Anterior cingulate cortex (tissue), 58 donors: ENCODE measurements at places on chromosomes 4 and X.

DNA sequence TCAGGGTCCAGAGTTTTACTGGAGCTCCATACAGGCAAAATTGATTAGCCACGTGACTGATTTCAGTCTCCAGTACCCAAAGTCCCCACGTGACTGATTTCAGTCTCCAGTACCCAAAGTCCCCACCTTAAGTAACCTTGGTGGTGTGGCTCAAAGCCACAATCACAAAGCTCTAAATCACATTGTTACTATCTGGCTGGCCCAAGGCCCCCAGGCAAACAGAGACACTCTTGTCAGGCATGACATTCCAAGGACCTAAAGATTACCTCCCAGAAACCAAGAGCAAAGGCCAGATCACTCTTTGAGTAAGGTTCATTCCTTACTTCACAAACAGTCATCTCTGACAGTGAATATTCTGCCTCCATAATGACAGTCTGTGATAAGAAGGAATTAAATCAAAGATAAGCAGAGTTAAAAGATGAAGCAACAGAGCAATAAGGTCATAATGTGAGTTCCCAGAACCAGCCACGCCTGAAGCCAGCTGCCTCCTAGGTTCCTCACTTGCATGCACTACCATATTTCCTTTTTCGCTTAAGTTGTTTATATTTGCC lies 78.5 kb downstream of the ANXA3 start:
- no peak for DNase-seq

DNA sequence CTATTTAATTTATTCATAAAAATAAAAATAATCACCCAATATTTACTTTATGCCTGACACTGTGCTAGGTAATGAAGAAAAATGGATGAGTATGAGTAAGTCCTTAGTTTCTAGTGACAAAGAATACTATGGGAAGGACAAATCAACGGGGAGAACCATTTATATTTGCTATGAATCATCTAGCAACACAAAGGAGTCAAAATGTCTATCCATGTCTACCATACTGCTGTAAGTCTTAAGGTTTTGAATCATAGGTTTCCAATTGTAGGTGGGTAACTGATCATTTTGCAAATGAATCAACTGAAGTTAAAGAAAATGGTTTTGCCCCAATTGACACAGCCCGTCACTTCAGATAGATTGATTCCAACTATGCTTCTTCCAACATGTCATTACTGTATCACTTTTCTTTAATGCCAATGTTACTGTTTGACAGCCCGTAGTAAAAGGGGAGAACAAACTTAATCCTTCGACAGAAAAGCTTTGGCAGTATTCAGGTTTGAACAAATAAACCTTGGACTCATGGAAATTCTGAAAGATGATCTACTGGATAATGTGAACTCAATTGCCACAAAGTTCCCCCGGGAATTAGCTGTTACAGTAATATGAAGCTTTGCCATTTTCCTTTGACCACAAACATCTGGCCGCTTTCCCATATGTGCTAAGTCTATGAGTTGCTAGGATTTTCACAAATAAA lies 3.2 kb downstream of the TDO2 start:
- no peak for DNase-seq

DNA sequence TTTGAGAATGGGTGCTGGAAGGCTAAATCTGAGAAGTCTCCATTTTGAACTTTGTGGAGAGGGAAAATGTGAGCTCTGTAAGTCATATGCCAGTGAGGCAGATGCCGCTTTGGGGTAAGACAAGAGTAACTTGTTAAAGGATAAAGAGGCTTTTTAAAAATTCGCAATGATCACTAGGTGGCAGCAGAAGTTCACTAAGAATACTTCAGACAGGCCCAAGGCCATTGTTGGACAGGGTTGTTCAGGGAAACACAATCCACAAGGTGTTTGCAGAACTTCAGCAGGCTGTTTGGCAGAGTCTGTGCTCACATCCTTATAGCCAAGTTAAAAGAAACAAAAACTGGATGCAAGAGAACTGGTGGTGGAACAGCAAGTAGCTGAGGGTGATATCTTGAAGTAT lies 13.7 kb upstream of the PIGA start:
- DNase-seq = no peak

- no peak for DNase-seq
Observed at GRCh38 chrX:41739871-41740270, 15.9 kb downstream of the GPR82 start.

GRCh38 chr4:15501941-15502340 lies 32.3 kb downstream of the CC2D2A start:
- DNase-seq = no peak

DNA sequence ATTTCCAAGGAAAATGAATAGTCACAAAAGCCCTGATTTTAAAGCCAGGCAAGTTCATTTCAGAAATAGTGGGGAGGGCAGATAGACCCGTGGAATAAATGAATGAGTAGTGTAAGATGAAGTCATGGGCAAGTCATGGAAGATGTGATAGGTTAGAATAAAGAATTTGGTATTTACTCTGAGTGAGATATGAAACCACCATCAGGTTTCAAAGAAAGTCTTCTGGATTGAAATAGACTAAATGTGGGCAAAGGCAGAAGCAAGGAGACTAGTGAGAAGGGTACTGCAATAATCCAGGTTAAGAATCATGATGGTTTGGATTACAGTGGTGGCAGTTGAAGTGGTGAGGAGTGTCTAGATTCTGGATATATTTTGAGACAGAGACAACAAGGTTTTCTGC lies 218.5 kb upstream of the AFF2 start:
- DNase-seq = no peak

DNA sequence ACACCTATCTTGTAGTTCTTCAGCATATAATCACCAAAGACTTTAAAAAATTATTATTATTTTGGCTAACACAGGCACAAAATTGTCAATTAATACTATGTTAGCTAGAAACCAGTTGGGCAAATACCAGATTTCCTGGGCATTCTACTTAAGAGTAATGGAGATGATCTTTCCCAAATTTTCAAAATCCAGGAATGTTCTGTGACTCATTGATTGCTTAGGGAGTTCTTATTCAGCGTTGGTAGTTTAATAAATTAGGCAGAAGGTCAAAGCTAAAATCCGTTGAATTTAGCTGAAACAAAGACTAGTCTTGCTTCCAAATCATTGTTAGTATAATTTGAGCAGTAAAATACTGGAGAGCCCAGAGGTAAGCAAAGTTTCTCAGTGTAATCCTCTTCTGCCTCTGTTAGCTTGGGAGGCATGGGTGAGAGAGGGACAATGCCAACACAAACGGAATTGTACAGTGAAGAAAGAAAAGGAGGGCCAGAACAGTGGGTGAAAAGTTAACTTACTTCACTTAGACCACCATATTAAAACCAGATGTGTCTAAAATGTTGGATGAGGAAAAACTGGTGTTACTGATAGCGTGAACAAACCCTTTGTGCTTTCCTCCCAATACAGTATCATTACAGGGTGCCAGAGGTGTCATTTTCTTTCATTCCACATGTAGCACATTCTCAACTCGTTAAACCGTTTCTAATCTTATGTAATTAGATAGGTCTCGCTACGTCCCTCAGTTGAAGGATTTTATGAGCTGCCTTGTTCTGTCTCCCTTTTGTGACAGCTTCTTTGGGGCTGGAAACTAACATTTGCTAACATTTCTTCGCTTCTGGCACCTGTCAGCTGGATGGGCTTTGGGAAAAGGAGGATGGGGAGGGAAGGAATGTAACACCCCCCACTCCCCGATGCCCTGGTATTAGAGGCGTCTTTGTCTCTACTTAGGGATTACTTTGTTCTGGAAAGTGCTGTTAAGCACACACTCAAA lies 87.4 kb upstream of the CITED1 start:
- DNase-seq = no peak

DNA sequence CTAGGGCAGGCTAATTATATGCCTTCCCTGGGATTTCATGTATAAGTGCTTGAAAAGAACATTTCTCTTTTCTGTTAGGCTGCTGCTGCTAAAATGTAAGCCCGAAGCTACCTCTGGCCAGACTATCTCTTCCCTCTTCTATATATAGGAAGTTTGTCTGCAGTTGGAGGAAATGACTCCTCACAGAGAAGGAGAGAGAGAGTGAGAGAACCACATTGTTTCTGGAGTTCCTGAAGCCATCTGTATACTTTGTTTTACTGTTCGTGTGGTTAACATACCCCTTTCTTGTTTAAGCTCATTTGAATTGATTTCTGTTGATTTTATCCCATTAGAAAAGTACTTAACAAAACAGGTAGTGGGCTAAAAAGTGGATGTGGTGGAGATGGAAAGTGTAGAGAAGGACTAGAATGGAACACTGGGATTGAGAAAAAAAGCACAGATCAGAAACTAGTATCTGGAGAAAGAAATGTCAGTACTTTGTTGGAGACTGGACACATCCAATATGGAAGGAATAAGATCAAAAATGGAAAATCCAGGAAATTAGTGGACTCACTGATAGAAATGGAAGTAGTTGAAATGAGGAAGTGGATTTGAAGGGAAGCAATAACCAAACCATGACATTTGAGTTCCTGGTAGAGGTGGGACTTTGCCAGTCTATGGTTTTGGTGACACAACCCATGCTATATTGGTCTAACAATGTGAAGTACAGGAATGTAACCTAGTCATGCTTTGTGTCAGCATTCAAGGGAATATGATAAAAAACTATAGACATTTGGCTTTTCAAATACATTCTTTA lies 112.6 kb downstream of the TMA16 start:
- DNase-seq = no peak
